ENCODE measurements at places on chromosomes 7 and 10.

DNA sequence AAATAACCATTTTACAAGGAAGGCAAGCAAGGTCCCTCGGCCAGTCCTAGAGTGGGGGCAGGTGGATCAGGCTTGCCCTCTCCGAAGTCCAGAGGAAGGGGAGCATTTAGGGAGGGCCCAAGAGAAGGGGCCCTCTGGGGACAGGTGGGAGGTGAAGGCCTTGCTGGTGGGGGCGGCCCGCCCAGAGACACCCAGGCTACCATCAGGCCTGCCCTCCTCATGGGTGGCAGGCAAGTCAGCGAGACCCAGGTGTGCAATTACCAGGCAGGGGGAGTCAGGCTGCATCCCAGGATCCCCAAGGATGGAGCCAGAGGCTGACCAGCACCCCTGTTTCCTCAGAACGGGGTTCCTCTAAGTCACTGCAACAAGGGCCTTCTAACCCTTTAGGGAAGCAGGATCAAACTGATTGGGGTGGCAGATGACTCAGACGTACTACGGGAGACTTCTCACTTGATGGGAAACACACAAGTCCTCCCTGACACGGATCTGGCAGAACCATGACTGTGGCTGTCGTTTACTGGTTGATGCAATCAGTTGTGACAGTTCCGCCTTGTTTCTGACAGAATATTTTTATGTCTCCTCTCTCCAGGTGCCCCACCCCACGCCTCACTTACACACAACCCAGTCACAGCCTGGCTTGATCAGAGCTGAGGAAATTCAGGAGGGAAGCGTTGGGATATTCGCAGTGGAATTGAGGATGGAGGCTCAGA lies 8.2 kb downstream of the LOXL4 start:
- no peak for DNase-seq

- no peak for DNase-seq
Measured at GRCh38 chr7:95250571-95250970, 73.8 kb downstream of the PON1 start.

DNA sequence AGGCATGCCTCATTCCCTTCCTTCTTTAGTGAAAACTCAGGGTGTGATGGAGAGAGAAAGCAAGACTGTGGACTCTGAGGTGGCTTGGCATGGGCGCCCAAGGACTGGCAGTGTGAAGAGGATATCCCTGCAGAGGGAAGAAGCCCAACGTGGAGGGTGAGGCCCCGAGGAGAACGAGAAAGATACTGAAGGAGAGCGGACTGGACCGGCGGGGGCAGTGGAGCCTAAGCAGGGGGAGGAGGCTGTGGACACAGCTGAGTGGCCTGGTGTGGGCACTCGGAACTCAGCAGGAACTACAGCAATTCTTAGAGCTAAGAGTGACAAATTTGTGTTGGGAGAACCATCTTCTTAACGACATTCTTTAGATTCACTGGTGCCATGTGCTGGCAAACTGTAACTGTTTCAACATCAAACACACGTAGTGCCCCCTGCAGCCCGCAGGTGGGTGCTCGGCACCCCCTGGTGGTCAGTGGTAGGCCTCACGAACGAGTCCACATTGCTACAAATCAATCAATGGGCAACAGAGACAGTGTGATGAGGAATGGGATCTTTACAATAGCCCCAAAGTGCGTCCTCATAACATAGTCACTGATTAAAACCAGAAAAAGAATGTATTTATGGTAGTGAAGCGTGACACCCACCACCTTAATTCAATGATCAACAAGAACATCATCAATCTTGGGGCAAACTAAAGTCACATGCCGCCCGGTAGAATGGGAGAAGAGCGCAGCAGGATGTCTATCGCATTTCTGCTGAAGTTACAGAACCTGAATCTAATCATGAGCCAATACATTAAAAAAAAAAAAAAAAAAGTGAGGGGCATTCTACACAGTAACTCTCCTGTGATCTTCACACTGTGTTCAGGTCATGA lies 2.0 kb upstream of the SFTPA1 start:
- peak; percentile 17 for DNase-seq

- DNase-seq: no peak
Measured at GRCh38 chr7:51242881-51243518, 73.6 kb downstream of the COBL start.

DNA sequence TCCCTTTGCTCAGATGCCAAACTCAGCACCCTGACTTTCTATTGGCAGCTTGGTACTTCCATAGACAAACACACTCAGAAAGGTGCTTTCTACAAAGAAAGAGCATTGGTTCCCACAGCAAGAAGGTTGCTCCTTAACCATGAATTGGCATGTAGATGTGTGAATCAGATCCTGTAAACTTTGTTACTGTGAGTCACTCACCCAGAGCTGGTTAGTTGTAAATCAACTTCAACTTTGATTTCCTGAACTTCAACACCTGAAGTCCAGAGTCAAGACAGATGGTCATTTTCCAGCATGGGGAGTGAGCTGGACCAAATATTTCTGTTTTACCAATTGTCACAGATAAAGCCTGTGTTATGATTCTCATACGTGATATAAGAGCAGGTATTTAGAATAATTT lies 797.2 kb downstream of the TNS3 start:
- DNase-seq: no peak

- no peak for DNase-seq
Measured at GRCh38 chr10:131810036-131810804, 90.6 kb upstream of the PPP2R2D start.

- no peak for DNase-seq
Measured at GRCh38 chr7:129468087-129468486, 33.9 kb downstream of the STRIP2 start.

GRCh38 chr10:76915316-76915715 lies 722.3 kb downstream of the KCNMA1 start:
- DNase-seq: no peak

DNA sequence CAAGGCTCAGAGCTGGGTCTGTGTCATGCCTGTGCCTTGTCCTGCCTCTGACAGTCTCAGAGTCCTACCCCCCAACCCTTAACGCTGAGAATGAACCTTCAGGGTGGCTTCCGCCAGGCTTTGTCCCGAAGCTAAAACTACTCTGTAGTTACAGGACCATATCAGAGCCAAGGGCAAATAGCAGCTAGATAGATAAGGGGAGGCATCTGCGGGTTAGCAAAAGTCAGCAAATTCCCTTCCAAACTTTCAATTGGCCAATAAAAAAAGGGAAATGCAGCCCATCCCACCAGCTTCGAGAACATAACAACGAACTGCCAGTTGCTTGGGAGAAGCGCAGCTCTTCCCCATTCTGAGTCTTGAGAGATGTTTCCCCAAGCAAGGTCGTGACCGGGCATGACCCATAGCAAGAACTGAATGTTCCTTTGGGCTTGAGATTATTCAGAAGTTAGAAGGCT lies 17.7 kb downstream of the CCL24 start:
- no peak for DNase-seq

- DNase-seq: no peak
Measured at GRCh38 chr7:108069646-108070045, 60.5 kb downstream of the LAMB4 start.

GRCh38 chr10:127306479-127306878 lies 110.1 kb upstream of the INSYN2A start:
- no peak for DNase-seq

GRCh38 chr10:1328981-1329614 lies 272.9 kb downstream of the WDR37 start:
- DNase-seq: no peak

DNA sequence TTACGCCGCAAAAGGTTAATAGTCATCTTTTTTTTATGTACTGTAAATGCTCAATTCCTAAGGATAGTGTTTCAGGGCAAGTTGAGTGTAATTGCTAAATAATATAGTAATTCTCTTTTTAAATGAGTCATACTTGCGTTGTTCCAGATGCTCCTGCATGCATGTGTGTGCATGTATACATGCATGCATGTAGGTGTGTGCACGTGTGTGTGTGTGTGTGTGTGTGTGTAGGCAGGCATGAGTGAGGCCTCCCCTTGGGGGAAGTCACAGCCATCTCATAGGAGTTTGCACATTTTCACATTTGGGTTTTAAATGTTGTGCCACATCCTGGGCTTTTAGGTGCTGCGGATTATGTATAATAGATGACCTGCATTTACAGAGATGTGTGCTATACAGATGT lies 1095.8 kb downstream of the KCNMA1 start:
- no peak for DNase-seq

DNA sequence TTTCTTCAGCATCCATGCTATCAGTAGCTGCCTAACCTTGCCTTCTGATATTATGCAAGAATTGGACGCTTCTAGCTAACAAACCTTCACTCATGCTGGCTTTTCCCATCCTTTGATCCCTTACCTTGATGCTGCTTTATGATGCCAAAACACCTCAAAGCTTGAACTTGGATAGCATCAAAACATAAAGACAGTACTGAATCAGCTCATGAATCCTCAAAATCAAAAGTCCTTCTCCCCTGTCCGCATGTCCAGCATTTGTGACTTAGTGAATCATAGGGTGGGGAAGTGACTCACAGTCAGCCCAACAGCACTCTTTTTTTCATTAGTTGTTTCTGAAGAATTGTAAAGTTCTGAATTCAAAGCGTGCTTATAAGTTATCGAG lies 89.5 kb upstream of the PIK3CG start:
- no peak for DNase-seq

DNA sequence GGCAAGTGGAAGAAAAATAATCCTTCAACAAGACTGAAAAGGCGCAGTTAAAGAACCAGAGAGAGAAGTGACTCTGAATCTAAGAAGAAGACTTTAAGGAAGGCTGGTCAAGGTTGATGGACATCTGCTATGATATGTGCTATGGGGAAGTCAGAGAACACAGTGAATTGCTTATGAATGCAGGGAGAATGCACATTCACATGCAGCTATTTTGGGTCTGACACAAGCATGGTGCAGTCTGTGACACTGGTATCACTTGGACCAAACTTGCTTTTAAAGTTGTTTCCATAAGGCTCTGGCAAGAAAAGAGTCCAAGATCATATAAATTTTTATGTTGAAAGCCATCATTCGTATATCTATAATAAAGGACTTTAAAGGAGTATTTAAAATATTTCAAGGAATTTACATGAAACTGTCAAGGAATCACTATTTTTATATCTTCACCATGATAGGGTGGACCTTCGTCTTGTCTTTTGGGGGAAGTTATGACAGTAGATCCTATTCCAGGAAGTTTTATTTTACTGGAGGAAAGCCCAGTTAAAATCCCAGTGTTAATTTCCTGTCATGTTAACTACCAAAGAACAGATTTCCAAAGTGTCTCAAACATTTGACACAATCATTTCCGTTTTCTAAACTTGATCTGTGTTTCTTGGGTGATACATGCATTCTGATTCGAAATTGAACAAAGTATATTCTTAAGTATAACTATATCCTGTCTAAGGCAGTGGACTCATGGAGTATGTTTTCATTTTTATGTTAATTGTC lies 239.6 kb downstream of the SDK1 start:
- no peak for DNase-seq

DNA sequence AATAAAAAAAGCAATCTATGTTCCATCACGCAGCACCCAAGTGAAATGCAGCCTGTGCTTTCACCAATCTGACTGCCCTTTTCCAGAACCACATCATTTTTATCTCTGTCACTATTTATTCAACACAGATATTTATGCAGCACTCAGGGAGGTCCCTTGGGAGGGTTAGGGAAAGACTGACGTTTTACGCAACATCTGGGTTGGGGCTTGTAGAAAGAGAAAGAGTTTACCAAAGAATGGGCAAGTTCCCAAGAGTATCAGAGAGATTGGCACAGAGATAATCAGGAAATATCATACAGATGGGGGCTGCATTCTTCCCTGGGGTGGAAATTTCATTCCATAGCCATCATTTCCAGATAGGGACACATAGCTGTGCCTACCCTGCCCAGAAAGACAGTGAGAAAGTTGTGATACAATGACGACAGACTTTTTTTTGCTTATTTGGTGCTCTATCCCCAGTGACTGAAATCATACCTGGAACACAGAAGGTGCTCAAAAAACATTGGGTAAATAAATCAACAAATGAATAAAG lies 474.2 kb downstream of the CALN1 start:
- DNase-seq: no peak

- no peak for DNase-seq
Measured at GRCh38 chr7:33874943-33875342, 30.4 kb upstream of the BMPER start.

DNA sequence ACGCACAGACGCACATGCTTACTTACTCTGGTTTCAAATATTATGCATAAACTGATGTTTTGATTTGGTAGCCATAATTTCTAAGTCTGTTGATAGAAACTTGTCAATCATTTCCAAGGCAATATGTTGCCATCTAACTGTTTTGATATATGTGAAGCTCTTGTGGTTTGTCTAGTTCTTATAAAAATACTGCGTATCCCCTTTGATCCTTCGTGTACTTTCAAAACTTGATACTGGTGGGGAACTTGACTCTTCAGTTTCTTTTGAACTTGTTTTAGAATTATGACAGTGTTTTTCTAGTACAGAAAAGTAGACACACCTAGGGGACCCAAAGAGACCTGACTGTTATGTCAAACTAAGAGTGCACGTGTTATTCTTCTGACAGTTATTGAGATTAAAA lies 708.0 kb downstream of the LRMDA start:
- DNase-seq: no peak

DNA sequence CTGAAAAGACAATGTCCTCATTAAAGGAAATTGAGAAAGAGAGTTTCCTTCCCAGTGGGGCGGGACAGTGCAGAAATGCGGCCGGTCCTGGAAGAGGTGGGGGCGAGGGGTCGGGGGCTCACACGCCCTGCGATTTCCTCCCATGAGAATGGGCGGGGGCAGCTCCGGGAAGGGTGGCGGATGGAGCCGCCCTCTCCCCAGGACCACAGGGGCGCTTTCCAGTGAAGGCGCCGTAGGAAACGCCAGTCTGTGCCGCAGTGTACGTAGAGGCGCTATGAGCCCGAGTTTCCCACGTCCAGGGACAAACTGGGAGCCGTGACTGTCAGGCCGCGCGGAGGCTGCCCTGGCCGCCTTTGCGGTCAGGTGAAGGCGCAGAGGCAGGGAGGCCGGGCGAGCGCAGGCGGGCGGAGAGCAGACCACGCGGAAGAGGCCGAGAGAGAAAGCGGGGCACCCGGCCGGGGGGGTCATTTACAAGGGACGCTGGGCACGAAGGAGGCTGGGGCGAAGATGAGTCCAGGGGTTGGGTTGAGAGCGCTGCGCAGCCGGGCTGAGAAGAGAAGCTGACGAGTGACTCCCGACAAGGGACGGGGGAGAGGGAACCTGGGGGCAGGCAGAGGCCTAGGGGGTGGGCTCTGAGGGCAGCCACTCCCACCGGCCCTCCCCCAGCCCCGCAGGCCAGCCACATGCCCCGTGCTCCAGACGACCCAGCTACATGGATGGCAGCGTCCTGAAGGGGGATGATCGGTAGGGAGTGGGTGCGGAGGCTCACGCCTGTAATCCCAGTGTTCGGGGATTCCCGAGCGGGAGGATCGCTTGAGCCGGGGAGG lies 45.0 kb downstream of the ALOX5 start:
- peak; percentile 36 for DNase-seq

DNA sequence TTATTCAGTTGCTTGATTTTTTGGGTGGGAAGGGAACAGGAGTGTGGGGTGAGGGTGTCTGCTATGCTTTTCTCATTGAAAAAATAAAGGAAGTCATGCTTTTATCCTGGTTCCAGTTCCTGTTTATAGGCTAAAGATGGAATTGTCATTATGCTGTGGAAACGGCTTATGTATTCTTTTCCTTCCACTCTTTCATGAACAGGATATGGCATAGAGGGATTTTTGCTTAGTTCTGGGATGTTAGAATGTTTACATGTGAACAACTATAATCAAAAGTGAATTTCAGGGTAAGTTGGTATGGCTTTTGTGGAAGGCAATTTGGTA lies 35.9 kb upstream of the PTPN12 start:
- no peak for DNase-seq

GRCh38 chr7:130393101-130393561 lies 12.8 kb downstream of the CPA1 start:
- DNase-seq: no peak
